ENCODE measurements at places on chromosomes 5 and 9.
A peak's percentile ranks its signal among the peaks of the same experiment; 100 is the strongest.

DNA sequence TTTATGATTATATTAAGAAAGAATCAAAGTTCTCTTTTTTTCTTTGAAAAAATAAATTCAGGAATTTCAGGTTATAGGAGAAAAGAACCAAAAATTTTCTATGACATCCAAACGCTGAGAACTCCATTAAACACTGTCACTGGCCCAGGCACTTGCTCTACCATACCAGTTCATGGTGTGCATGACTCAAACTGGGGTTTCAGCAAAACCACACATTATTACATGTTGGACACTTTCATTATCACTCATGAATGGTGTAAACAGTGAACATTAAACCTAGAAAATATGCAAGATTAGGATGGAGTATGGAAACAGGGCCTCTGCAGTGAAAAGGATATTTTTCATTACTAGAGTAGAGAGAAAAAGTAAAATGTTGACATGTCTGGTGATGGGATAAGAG lies 369.9 kb upstream of the FAM174A start:
- no peak for DNase-seq

GRCh38 chr5:72604111-72604797 lies 97.0 kb upstream of the ZNF366 start:
- no peak for DNase-seq

DNA sequence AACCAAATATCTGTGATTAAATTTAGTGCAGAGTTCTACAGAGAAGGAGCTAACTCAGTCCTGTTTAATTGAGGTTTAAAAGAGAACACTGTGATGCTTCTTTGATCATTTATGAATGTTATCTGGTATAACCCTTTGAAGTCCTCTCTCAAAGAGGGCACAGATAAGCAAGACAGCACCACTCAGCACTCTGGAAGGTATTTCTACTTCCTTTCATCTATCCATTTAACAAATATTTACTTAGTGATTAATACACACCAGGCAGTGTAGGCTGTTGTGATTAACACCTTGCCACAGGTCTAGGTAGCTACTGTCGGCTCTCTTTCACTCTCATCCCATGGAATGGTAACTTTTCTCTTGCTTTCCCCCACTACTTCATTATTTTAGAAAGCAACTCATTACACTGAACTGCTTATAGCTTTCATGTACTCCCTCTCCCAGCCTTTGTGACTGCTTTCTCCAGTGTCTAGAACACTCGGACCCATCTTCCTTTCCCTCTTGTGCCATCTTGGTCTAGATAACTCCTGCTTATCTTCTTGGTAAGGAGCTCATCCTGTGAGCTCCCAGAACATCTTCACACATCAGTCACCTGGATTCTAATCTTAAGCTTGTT lies 54.7 kb downstream of the GLDC start:
- DNase-seq = no peak

DNA sequence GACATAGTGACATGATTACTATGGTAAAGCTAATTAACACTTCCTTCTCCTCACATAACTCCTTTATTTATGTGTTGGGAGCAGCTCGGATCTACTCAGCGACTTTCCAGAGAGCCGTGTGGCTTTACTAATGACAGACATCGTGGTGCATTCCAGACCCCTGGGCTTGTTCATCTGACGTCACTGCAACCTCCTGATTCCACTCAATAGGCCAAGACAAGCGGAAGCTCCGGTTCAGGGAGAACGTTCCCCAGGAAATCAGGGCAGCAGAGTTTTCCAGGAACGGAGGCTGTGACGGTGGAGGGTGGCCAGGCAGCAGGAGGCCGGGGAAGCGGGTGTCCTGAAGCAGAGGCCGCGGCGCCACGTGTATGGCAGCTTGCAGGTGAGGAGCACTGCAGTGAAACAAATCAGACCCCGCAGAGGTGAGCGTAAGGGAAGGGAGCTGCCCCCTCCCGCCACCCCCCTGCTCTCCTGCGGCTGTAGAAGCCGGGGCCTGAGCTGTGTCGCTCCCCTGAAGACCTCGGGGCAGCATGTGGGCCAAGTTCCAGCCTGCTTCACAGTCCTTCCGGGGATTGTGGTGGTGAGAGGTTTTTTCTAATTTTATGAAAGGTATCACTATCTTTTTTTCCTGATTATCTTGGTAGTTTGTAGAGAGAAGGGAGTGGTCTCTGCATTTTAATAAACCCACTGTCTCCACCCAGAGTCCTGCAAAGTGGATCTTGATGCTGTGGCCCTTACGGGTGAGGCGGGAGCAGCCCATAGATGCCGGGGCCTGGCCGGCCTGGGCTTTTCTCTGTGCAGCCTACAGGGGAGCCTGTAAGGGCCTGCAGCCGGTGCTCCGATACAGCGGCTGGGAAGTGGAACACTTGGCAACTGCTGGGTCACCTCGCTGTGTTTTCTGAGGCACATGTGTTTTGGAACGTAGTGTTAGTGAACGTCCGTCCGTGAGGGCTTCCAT lies 220.4 kb upstream of the IRX4 start:
- no peak for DNase-seq

DNA sequence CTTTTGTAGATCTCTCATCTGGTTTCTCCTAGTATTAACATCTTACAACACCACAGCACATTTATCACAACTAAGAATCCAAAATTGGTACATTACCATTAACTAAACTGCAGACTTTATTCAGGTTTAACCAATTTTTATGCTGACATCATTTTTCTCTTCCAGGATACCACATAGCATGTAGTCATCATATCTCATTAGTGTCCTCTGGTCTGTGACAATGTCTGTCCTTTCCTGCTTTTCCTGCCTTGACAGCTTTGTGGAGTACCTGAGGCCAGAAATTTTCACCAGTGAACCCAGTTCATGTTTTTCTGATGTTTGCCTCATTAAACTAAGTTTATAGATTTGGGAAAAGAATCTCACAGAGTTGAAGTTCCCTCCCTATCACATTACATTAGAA lies 294.7 kb upstream of the TNC start:
- no peak for DNase-seq

DNA sequence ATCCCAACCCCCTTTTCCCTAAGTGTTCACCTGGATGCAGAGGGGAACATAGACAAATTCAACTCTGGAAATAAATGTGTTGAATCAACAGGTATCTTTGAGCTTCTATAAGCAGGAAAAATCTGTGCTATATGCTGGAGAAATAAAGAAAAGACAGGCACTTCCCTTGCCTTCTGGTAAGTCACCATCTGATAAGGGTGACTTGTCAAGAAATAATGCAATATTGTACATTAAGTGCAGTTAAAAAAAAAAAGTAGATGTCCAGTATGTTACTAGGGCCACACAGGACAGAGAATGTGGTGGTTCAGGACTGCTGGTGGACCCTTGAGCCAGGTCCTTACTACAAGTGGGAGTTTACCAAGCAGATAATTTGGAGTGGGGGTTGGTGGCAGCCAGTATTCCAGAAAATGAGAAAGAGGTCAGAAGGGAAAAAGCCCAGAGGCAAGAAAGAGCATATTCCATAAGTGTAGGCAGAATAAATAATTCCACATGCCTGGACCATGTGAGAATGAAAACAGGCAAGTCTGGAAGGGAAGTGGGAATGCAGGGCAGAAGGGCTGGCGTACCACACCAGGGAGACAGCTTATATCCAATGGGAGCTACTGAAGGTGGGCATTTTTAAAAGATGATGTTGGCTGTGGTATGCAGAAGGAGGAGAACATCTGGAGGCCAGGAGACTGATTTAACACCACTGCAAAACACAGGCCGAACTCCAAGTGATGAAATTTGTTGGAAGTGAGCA lies 209.9 kb downstream of the SEMA5A start:
- no peak for DNase-seq

- DNase-seq = no peak
These were observed 292.8 kb upstream of the KLF4 start for GRCh38 chr9:107782381-107782780.

- no peak for DNase-seq
These were observed 148.7 kb upstream of the ERCC6L2 start for GRCh38 chr9:95726756-95727155.

DNA sequence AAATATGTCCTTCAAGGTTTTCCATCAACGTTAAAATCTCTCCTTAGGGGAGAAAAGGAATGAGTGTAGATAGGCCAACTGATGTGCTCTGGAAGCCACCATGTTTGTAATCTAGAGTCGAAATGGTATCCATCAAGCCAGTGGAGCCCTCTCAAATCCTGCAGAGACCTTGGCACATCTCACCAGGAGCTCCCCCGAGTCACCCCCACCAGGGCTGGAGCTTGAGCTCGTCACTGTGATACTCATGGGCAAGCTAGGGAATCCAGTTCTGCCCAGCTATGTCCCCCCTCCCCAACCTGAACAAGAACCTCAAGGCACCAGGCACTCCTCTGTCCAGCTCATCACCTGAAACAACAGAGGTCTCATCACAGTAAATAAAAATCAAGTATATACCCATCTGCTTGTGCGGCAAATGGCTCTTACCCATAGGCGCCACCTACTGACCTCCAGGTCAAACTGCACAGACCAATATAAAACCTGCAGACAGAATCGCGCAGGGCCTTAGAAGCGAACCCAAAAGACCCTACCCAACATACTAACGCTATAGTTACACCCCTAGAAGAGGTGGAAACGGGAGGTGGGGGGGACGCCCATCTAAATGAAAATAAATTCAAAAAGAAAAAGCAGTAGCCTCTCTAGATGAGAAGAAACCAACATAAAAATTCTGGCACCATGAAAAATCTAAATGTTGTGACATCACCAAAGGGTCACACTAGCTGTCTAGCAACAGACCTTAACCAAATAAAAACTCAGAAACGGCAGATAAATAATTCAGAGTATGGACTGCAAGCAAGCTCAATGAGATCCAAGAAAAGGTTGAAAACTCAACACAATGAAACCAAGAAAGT lies 75.0 kb downstream of the TTC39B start:
- no peak for DNase-seq

- DNase-seq = no peak
These were observed 12.0 kb upstream of the AJM1 start for GRCh38 chr9:136829981-136830885.

- no peak for DNase-seq
These were observed 20.5 kb upstream of the B4GALT1 start for GRCh38 chr9:33187519-33188218.

GRCh38 chr9:134024214-134024792 lies 978 bp upstream of the BRD3OS start:
- no peak for DNase-seq

- DNase-seq = no peak
These were observed 74.5 kb downstream of the WNK2 start for GRCh38 chr9:93258419-93258817.

- no peak for DNase-seq
These were observed 23.0 kb downstream of the CD74 start for GRCh38 chr5:150389531-150390266.

DNA sequence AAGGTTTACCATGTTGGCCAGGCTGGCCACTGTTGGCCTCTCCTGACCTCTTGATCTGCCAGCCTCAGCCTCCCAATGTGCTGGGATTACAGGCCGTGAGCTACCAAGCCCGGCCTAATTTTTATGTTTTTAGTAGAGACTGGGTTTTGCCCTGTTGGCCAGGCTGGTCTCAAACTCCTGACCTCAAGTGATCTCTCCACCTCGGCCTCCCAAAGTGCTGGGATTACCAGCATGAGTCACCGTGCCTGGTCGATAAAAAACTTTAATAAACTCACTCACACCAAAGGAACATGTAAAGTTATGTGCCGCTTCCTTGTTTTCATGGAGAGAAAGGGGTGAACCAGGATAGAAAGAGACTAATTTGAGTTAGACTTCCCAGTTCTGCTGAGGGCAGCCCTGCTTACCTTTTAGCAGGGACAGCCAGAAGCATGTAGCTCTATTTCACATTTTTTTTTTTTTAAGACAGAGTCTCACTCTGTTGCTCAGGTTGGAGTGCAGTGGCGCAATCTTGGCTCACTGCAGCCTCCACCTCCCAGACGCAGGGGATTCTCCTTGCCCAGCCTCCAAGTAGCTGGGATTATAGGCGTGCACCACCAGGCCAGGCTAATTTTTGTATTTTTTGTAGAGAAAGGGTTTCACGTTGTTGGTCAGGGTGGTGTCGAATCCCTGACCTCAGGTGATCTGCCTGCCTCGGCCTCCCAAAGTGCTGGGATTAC lies 11.4 kb upstream of the HAUS6 start:
- no peak for DNase-seq

DNA sequence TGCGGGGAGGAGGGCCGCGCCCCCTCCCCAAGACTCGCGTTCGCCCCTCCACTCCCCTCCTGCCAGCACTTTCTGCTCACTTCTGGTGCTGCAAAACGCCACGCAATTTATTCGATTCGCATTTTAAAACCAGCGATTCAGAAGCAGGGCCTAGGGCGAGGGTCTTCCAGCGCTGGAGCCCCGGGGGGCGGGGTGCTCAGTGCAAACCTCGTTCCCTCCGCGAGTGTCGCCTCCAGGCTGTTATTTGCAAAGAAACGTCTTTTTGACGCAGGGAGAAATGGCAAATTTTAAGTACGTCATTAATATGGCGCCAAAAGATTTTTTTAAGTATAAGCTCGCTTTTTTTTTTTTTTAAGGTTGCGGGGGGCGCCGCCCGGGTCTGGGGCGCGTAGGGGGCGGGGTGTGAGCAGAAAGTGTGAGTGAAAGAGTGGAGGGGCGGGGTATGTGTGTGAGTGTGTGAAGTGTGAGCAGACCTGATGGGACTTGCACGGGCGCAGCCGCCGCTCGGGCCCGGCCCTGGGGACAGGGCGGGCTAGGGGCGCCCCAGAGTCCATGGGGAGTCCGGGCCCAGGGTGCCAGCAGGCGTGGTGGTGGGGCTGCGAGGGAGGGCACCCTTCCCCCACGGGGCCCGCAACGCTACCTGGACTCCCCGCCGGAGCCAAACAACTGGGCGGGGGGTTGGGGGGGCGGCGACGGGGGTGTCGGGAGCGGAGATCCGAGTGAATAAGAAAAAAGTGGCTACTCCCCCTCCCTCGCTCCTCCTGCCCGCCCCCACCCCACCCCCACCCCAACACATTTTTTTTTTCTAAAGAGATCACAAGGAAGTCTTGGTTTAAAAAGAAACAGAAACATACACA lies at the start of gene JADE2:
TSS of gene JADE2 (plus strand) at position 845 of the 857 bp plus-strand sequence. CDS start 10,188 bp downstream, outside the sequence.
- peak; percentile 70 for DNase-seq

- DNase-seq = no peak
These were observed 130.5 kb upstream of the ITGA1 start for GRCh38 chr5:52657247-52657645.

GRCh38 chr5:116371935-116372334 lies 202.7 kb downstream of the SEMA6A start:
- no peak for DNase-seq

- no peak for DNase-seq
These were observed 162.7 kb downstream of the C9orf50 start for GRCh38 chr9:129458155-129458661.
